Suppressor macrophage (primary cell): ENCODE measurements at places on chromosomes 6 and 20.

DNA sequence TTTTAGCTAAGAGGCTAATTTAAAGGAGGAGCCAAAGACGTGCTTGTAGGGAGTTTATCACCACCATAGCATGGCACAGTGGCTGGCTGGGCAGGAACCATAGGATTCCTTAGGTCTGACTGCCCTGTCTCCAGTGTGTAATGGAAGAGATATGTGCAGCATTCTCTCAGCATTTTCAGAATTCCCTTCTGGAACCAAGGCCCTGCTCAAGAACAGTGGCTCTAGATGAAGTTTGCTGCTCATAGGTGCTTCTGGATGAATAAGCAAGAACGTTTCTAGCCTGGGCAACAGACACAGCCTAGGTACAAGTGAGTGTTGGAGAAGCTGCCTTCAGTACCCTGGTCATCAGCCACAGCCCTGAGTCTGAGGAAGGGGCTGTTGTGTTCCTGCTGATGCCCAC lies 69.1 kb downstream of the LCA5 start:
- no peak for DNase-seq

GRCh38 chr6:159169193-159169555 lies at the start of gene FNDC1:
Gene FNDC1 (plus strand): TSS chr6:159169400. CDS start chr6:159169597, 197 bp downstream.
- peak; percentile 88 for DNase-seq

- peak; percentile 52 for DNase-seq
Measured at GRCh38 chr20:63831646-63831992, 555 bp upstream of the ZBTB46 start.

DNA sequence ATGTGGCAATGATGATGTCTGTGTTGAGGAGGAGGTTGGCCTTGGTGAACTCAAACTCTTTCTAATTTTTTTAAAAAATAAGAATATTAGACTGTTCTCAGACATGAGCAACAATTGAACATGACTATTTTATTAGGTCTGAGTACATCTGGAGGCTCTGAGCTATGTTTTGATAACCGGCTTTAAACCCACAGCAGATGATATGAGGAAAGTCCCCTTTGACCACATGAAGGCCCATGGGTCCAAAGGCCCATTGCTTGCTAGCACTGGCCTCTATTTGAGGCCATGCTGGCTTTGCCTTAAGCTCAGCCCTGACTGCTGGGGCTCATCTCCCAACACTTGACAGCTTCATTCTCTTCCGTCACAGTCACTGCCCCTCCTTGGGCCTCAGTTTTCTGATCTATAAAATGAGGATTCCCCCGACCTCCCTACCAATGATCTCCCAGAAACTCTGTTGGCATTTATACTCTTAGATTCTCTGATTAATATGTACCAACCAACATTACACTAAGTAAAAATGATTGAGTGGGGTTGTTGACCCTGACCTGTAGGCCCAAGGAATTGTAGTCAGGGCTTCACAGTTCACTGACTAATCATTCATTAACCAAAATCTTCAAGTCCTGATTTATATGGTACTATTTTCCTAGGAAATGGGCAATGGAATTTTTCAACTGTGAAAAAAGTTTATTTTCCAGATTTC lies 23.9 kb upstream of the TINAG start:
- DNase-seq, result no peak

DNA sequence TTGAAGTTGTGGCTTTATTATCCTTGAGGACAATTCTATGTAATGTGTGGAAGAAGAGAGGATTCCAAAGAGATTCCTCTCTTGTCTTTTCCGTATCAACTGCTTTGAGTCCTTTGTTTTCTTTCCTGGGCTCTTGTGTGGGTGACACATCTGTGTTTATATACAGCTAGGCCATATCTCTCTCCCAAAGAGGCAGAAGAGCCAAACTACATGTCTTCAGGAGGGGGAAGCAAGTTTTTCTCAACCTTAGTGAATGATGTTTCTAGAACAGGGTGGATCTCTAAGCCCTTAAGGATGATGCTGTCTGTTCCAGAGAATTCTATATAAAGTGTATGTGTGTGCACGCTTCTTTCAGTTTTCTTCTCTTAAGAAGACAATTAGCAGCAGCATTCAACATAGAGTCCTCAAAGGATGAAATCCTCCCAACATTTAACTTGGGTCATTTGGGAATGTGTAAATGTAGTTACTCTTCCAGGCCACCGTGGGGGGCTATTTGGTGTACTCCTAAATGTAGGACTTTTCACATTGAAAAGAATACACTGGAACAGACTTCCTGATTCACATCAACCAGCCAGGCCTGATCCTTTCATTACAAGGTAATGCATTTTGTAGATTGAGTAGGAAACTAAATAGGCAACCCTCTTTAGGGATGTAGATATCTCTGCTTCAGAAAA lies 92.8 kb upstream of the EEF1E1 start:
- DNase-seq, result no peak

- DNase-seq, result no peak
Measured at GRCh38 chr20:47304287-47304686, 52.2 kb downstream of the ZMYND8 start.

- no peak for DNase-seq
Measured at GRCh38 chr6:137678451-137678850, 184.3 kb upstream of the OLIG3 start.

DNA sequence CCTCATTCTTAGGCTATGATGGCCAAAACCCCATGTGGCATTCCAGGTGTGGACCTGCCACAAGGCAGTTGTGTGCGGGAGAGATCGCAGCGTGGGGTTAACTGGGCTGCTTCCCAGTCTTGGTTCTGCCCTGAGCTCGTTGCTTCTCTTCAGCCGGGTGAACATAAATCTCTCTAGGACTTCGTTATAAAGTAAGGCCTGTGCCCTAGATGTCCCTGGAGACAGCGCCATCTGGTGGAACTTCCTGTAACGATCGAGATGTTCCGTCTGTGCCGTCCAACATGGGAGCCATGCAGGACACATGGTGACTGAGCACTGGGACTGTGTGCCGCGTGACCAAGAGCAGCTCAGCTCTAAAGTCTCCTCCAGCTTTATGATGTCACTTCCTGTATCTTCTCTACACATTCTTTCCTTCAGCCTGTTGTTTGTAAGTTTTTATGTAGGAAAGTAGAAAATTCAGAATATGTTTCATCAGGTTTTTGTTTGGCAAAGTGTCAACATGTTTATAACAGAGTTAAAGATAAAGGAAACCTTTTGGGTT lies 26.8 kb upstream of the RPP40 start:
- peak; percentile 89 for DNase-seq

- DNase-seq, result no peak
Measured at GRCh38 chr6:159282421-159282820, 113.2 kb downstream of the FNDC1 start.

GRCh38 chr6:6461138-6461537 lies 127.4 kb upstream of the LY86 start:
- no peak for DNase-seq
